ENCODE measurements at places on chromosomes 7 and 10. TPM values are rescaled to one million over a fixed set of nuclear protein-coding genes. Genes with fewer than 3 reads are reported as not detected.

The NRCAM gene
- 34.8 TPM for polyA plus RNA-seq

The GIMAP2 gene
- 11.0 TPM for polyA plus RNA-seq

The UNCX gene
- polyA plus RNA-seq = not detected

The HMX3 gene
- polyA plus RNA-seq = not detected

The NUTM2B gene
- 3.9 TPM for polyA plus RNA-seq

The FFAR4 gene
- not detected for polyA plus RNA-seq

The STARD3NL gene
- polyA plus RNA-seq = 34.1 TPM

The LIPK gene
- not detected for polyA plus RNA-seq

The CDNF gene
- 4.8 TPM for polyA plus RNA-seq

The UTF1 gene
- polyA plus RNA-seq = not detected

The VSTM4 gene
- polyA plus RNA-seq = 42.2 TPM

The FKBP6 gene
- polyA plus RNA-seq = 0.13 TPM

The FOXK1 gene
- 18.8 TPM for polyA plus RNA-seq

The FAM171A1 gene
- polyA plus RNA-seq = 32.0 TPM

The NUB1 gene
- polyA plus RNA-seq = 34.7 TPM

The ASIC3 gene
- 2.6 TPM for polyA plus RNA-seq

The RBP3 gene
- 0.13 TPM for polyA plus RNA-seq

Measured in muscle of back (tissue), 13 donors.